Hindlimb muscle (tissue), 1 donor: ENCODE measurements at places on chromosomes 2 and 18. TPM values are rescaled to one million over a fixed set of nuclear protein-coding genes. Genes with fewer than 3 reads are reported as not detected.

The GALNT14 gene
- polyA plus RNA-seq: 1.5 TPM

The LYPD1 gene
- 3.3 TPM for polyA plus RNA-seq

The SOX11 gene
- 39.0 TPM for polyA plus RNA-seq

The OR6B2 gene
- polyA plus RNA-seq: not detected

The EEF1B2 gene
- 850 TPM for polyA plus RNA-seq

The SLC30A3 gene
- polyA plus RNA-seq: 2.8 TPM

The RUFY4 gene
- polyA plus RNA-seq: 0.13 TPM

The LRRTM4 gene
- polyA plus RNA-seq: 0.89 TPM

The RIT2 gene
- polyA plus RNA-seq: not detected

The CNDP1 gene
- 0.31 TPM for polyA plus RNA-seq

The UCN gene
- 2.5 TPM for polyA plus RNA-seq

The INPP5D gene
- 8.9 TPM for polyA plus RNA-seq

The GRP gene
- not detected for polyA plus RNA-seq

The SPP2 gene
- not detected for polyA plus RNA-seq

DNA sequence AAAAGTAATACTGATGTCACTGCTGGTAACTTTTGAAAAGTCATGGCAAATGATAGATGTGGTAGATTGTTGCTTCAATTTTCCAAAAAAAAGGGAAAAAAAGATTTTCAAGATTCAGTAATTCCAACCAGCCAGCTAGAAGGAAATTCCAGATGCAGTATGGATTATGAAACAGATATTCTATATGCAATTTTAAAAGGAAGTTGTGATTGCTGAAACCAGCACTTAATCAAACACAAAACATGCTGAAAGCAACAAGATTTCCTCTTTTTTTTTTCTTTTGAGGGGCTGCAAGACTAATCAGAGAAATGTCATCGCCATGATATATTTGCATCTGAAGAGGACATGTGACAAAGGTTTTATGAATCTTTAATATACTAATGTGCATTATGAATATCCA is 5.1 kb upstream of the HNMT start:
- DNase-seq: no peak

DNA sequence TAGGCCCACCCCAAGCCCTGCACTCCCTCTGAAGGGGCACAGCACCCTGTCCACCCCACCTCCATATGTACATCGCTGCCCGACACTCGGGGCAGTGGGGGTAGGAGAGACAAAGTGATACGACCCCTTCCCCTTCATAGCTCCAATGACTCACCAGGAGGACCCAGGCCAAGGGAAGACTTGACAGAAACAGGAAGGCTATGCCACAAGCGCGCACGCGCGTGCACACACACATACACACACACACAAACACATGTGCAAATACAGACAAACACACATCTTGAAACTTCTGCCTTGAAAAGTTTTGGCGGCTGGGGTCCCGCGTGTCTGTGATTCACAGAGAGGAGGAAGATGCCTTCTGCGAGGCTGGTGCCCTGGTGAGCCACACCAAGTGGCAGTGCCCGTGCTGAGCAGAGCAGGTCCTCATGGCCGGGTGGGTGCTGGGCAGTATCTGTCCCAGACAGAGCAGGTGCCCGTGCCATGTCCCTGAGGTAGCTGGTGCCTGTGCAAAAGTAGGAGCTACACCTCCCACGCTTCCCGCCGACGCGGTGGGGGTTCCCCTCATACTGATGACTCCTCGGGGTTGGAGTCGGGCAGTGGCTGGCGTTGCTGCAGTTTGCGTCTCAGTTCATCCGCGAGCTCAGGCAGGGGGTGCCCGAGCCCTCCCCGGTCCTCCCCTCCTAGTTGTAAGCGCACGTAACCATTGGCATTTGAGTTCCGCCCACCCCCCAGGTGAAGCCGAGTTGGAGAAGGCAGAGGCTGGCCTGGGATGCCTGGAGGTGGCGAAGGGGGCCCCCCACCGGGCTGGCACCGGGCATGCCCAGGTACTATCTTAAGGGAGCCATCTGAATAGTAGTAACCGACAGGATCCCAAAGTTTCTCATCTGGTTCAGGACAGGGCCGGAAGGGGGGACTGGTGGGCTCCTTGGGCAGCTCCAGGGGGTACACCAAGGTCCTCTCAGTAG is 2.5 kb upstream of the ANKRD39 start:
- DNase-seq: no peak

DNA sequence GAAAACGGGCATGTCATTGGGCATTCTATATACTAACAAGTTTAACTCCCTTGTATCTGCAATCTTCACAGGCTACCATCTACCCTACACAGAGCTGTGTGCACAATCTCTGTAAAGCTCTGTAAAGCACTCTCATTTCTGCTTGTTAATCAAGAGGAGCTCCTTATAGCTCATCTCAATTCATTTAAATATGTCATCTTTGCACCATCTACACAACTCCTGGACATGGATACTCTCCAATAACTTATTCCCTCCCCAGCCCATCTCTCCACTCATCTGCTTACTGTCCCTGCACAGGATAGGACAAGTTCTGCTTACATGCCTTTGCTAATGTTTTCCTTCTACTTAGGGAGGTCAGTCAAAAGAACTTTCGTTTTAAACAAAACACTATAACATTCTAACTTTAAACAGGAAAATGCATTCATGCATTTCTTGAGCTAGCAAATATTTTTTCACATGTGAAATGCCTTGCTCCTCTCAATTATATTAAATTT is 61.4 kb downstream of the DPP4 start:
- no peak for DNase-seq

DNA sequence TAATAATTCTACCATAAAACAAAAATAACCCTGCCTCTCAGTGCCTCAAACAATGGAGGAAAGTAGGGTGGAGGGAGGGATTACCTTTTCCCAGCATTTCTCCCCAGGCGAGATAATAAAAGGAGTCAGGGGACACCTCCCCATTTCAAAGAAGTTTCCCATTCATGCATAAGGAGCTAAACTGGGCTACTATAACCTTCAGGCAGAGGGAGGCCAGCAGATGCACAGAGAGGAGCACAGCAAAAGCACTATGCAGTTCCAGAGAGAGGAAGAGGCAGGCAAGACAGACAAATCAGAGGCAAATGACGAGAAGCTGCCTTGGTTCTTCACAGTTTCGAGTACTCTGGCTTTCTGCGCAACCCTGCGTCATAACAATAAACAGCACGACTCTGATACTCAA is 17.4 kb downstream of the CFAP210 start:
- DNase-seq: no peak

DNA sequence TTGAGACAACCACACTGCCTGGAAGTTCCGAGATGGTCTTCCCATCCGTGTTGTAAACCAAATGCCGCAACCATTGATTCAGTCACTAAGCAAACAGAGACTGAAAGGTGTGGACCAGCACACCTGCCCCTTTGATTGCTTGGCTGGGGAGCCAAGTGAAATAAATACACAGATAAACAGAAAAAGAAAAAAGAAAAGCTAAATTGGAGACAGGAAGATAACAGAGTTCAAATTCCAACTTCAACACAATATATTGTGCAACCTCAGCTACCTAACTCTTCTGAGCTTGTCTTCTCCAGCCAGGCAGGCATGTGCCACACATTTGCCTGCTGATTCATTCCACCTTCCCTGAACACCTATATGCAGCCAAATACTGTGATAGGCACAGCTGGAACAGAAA is 110.9 kb downstream of the PID1 start:
- DNase-seq: no peak

GRCh38 chr2:71457923-71458322 is 4.6 kb downstream of the DYSF start:
- no peak for DNase-seq

DNA sequence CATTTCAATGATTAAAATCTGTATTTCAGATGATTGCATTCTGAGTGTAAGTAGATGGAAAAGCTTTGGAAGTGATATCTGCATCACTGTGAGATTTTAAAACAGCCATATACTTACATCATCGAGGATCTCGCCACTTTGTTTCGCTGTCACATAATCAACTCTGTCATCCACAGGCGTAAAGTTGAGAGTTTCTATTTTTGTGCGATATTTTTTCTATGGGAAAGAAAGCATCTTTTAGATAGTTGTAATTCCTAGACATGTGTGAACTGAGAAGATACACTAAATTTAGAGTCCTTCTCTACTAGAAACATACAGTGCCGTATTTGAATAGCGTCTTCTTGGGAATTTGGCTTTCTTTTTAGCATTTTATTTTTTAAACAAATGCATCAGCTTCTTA is 158.8 kb downstream of the RIF1 start:
- DNase-seq: no peak

- no peak for DNase-seq
These were observed 285.1 kb upstream of the SLC14A2 start for GRCh38 chr18:45330170-45330594.

- DNase-seq: peak; percentile 9
These were observed 182.7 kb downstream of the MC4R start for GRCh38 chr18:60189856-60190255.

DNA sequence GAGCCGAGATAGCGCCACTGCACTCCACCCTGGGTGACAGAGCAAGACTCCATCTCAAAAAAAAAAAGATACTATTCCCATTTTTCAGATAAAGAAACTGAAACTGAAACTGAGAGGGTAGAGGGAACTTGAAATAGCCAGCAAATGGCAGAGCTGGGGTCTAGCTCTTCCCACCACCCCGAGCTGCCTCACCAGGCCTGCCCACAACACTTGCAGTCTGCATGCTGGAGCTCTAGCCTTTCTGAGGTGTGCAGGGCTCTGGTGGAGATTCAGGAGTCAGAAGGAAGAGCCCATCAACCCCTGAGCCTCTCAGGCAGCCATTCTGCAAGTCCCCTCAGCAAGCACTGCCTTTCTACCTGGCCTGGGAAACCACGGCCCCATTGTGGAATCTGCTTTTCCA is 14.3 kb downstream of the EDAR start:
- DNase-seq: no peak

GRCh38 chr2:95017071-95017501 is 8.4 kb upstream of the MAL start:
- DNase-seq: no peak

- no peak for DNase-seq
These were observed 170.5 kb upstream of the COPS8 start for GRCh38 chr2:236915186-236915585.

GRCh38 chr18:27861539-27861938 is 315.4 kb downstream of the CDH2 start:
- no peak for DNase-seq

GRCh38 chr2:43220229-43220751 is 6.1 kb downstream of the ZFP36L2 start:
- DNase-seq: no peak

GRCh38 chr2:106080959-106081358 is 113.1 kb downstream of the UXS1 start:
- no peak for DNase-seq

DNA sequence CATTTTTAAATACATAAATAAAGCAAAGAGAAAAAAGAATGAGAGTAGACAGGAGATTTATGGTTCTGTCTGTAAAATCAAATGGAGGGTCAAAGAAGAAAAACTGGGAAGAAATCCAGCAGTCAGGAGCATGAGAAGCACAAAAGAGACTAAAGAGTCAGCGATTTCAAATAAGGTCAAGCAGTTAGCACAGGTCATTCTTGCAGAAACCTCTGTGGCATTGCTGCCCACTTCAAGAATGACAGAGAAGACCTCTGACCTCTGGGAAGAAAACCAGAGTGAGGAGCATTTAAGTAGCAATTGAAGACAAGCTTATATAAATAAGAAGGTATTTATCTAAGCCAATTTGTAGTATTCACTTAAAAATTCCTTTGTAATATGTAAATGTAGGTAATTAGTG is 172.0 kb upstream of the SPOPL start:
- no peak for DNase-seq

GRCh38 chr2:101127319-101128056 is 23.7 kb downstream of the TBC1D8 start:
- no peak for DNase-seq

GRCh38 chr18:44500808-44501610 is 179.7 kb upstream of the SETBP1 start:
- no peak for DNase-seq

GRCh38 chr18:40056079-40056692 is 1898.8 kb upstream of the PIK3C3 start:
- no peak for DNase-seq

- no peak for DNase-seq
These were observed 31.9 kb upstream of the EML6 start for GRCh38 chr2:54691445-54692135.

- DNase-seq: no peak
These were observed 91.0 kb downstream of the TMEM247 start for GRCh38 chr2:46570396-46570795.

GRCh38 chr2:10575609-10576280 is 114.0 kb downstream of the NOL10 start:
- DNase-seq: no peak

- no peak for DNase-seq
These were observed 53.8 kb downstream of the NEDD4L start for GRCh38 chr18:58097907-58098166.

DNA sequence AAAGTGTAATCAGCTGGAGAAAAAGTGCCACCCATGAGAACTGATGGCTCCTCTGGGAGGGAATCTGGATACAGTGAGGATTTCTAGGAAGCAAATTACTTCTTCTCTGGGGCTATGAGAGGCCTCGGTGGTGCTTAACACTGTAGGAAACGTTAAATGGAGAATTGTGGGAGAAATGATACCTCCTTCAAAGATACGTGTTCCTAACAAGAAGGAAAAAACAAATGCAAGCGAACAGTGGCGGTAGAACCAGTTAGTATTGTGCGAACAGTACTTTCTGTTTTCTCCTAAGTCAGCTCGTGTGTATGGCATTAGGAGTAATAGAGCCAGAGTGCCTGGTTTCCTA is 587 bp upstream of the MTIF2 start:
- no peak for DNase-seq

- peak; percentile 30 for DNase-seq
These were observed 35.7 kb upstream of the RAB1A start for GRCh38 chr2:65165558-65165957.

- DNase-seq: no peak
These were observed 5.2 kb downstream of the CCL20 start for GRCh38 chr2:227818675-227819397.

DNA sequence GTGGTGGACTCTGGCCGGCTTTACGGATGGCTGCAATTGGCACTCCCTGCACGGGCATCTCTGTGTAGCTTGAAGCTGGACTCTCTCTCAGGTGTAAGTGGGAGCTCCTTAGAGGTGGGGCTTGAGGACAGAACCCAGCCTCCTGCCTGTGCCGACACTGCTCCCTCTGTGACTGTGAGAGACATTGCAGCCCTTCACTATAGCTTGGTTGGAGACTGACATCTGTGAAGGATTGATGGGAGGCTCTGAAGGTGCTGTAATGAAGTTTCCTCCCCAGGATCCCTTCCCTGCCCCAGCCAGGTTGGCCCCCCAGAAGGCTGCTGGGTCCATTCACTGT is 166.7 kb downstream of the SH3RF3 start:
- DNase-seq: no peak

DNA sequence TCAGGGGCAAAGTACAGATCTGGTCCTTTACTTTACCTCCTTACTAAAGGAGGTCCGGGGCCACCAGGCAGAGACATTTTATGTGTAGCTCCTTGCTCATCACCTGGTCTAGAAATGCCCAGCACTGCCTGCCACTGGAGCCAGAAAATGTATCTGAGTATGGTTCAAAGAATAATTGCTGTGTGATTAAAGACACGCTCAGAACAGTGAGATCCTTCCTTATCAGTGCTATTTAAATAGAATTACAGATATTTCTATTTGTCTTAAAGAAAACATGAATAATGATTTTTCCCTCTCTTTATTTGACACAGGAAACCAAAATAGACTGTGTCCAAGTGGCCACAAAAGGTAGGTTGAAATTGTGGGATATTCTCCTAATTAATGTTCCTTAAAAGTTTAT is 494.8 kb upstream of the RAB12 start:
- no peak for DNase-seq

GRCh38 chr18:3874125-3874524 is 424.2 kb downstream of the TGIF1 start:
- DNase-seq: peak; percentile 16

- DNase-seq: no peak
These were observed 428.6 kb downstream of the ERBB4 start for GRCh38 chr2:212109792-212110680.
